ENCODE measurements at places on chromosomes 1 and 21.
A peak's percentile ranks its signal among the peaks of the same experiment; 100 is the strongest.

GRCh38 chr1:2611031-2611501, 21.8 kb downstream of the MMEL1 start:
- DNase-seq = no peak

- no peak for DNase-seq
Observed at GRCh38 chr1:24289937-24290595, 29.1 kb upstream of the GRHL3 start.

- DNase-seq = no peak
Observed at GRCh38 chr21:36184545-36184944, 27.9 kb downstream of the DOP1B start.

- DNase-seq = peak; percentile 77
Observed at GRCh38 chr1:10960411-10961299, 51.8 kb upstream of the TARDBP start.

GRCh38 chr1:47608296-47608875, 170.5 kb downstream of the FOXD2 start:
- DNase-seq = no peak

DNA sequence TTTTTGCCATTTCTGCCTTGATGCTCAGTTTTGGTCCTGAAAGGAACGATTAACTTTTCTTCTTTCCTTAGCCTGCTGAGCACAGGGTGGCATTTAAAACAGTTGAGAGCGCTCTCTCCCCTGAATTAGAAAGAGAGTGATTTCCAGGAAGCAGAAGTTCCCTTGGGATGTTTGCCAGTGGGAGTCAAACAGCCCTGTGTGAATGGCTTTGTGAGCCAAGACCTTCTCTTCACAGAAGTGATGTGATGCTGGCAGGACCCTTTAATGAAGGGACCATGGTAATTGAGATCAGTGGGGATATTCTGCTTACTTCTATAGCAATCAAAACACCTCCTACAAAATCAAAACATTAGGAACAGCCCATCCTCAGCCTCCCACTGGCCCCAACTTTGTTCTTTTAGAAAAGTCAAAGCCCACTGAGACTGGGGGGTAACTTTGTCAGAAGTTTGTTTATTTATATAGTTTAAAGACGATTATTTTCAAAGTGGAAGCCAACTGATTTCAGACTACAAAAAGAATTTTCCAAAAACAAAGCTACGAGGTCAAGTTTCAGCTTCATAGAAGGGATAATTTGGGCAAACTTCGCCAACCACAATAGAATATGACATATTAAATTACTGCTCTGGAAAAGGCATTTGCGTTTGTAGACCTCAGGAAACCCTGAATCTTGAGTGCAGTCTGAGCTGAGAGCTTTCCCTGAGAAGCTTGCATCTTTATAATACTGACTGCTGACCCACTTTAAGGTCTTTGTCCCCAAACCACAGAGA, 122.7 kb downstream of the GABPA start:
- no peak for DNase-seq

DNA sequence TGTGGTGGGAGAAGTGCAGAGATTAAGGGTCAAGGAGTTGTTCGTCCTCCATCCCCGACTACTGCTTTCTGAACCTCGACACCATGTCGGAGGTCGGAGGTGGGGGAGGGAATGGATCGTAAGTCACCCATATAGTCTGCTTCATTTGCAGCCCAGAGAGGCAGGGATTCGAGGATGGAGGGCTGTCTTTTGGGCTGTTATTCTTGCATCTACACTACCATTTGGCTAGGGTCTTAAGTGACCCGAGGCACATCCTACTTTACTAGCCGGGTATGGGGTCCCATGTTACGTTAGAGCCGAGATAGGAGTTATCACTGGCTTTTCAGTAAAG, 578 bp downstream of the USP21 start:
- DNase-seq = no peak

GRCh38 chr1:10950316-10951172, 61.9 kb upstream of the TARDBP start:
- DNase-seq = no peak

DNA sequence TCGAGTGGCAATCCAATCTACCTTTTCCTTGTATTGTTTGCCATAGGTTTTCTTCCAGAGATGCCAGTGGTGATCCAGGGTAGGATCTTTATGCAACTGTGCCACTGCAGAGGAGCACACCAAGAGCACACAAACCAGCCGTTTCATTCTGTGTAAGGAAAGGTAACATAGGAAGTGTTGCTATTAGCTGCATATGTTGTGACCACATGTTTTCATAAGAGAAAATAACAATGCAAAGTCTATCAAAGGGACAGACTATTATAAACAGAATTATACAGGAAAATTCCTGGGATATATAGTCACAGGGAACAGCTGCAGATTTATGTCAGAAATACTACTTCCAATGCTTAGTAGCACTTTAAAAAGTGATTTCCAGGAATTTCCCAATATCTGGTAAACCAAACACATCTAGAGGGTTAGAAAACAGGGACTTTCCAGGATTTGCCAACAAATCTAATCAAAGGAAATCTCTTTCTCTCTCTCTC, 919 bp downstream of the CTSS start:
- no peak for DNase-seq

- no peak for DNase-seq
Observed at GRCh38 chr1:153386500-153386901, 4.4 kb downstream of the S100A8 start.

- no peak for DNase-seq
Observed at GRCh38 chr1:46131712-46132528, 509 bp downstream of the PIK3R3 start.

GRCh38 chr1:226778657-226779058, 39.6 kb upstream of the ITPKB start:
- no peak for DNase-seq

DNA sequence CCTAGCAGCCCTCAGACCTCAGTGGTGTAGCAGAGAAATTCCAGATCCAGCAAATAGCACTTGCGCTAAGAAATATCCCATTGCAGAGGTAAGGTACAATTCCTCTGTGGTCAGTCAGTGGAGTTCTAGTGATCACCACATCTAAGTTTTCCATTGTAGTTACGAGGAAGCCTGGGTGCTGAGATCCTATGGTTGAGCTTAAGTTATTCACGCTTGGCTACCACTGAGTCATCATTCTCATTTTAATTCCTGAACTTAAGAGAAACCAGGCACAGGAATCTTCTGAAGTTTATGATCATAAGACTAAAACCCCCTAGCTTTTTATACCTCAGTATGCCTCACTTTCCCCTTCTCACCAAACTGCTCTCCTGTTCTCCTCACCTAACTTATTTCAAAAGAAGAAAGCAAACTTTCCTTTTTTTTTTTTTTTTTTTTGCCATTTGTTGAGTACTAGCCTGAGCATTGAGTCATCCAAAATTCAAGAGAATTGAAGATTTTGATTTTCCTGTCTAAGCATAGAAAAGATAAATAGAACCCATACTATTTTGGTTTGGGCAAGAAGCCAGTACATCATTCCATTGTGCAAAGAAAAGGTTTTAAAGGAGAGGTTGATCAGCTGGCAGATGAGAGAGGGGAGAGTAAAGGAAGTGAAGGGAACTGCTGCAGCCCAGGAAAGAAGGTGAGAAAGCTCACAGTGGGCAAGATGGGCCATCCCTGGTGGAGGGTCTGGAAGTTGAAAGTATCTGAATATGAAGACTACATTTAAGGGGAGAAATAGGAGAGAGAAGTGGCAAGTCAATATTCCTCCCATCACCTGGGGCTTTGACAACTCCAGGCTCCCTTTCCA, 39.9 kb downstream of the SERBP1 start:
- no peak for DNase-seq

DNA sequence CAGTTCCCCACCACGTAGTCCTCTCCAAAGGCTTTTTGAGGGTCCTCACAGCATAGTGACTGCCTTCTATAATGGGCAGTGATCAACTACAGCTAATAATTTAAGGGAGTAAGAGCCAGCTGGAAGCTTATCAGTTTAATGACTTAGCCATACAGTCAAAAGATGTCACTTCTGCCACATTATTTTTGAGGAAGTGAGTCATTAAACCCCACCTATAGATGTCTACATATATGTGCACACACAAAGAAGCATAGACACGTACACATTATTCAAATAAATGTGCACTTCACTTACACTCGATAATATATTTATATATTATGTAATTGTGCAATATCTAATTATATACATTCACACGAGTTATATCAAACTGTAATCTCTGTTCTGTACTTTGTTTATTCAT, 1704.7 kb downstream of the KCNT2 start:
- DNase-seq = no peak

DNA sequence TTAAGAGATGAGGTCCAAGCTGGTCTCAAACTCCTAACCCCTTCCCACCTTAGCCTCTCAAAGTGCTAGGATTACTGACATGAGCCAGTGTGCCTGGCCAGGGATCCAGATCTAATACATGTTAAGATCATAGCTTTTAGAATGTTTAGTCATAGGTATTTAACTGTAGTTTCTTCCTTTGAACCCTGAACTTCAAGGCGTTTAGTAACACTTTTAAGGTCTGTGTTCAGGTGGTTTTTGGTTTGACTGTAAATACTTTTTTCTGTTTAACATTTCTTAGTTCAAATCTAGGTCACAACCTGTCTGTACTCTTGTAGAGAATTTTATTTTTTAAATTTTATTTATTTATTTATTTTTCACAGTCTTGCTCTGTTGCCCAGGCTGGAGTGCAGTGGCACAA, 28.1 kb downstream of the RAP1A start:
- no peak for DNase-seq

GRCh38 chr1:226519716-226520598, 28.6 kb upstream of the STUM start:
- no peak for DNase-seq

DNA sequence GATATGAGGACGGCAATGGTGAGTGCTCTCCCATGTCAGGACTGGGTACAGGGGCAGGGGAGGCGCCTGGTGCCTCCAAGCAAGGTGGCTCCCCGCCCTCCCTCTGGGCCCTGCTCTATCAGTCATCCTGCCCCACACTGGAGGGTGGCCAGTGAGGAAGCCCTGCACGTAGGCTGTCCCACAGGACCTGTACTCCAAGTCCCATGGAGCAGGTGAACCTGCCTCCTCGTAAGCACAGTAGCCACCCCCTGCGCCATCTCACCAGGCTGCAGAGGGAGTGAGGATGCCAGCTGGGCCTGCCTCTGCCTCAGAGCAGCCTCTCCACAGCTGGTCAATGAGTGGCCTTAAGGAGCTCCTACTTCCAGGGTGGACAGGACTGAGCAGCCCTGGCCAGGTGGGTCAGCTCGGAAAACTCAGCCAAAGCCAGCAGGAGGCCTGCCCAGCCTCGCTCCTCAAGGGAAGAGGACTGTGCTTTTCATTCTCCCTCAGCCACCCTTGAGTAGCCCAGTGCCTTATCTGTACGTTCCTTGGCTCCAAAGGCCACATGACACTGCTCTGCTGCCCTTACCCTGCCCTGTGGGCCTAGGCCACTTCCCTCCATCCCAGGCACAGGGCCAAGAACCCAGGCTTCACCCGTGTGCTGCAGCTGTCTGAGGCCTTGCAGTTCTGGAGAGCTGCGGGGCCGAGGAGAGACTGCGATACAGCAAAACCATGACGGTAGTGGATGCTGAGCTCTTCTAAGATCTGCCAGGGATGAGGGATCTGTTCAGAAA, 39.6 kb downstream of the SLC45A1 start:
- DNase-seq = no peak

DNA sequence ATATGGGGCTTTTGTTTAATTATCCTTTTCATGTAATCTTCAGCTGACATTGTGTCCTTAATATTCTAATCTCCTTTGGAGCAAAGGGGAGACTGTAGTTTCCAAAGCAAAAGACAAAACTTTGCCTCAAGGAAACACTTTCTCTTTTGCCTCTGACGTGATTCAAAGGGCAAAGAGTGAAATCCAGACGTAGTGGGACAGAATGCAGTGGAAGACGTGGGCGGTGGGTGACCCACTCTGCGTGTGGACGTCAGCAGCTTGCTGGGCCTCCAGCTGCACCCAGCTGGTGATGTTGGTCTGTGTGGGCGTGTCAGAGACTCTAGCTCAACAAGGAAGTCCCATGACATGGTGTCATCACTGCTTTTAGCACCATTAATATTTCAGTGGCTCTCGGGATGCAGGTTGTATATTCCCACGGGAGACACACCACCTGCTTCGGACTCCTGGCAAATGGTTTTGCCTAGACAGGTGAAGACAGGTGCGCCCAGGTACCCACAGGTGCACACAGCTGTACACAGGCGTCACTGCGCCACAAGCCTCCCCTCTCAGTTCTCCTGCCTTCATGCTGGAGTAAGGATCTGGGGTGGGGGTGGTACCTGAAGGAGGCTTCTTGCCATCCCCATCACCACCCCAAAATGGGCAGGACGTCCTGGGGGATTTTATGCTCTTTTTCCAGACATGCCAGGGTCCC, 292.1 kb upstream of the VAMP3 start:
- no peak for DNase-seq
